ENCODE measurements at places on chromosomes 4 and X. TPM values are rescaled to one million over a fixed set of nuclear protein-coding genes. Genes with fewer than 3 reads are reported as not detected.

Gene HPSE
- total RNA-seq, result 13.3 TPM

Gene SLC49A3
- total RNA-seq, result 10.7 TPM

Gene PLXNB3
- 1.0 TPM for total RNA-seq

Gene LRRC66
- total RNA-seq, result 10.2 TPM

Gene BTK
- 5.4 TPM for total RNA-seq

Gene TMEM47
- total RNA-seq, result 9.1 TPM

Gene GAGE12E
- not detected for total RNA-seq

Gene IL1RAPL1
- 0.18 TPM for total RNA-seq

Gene SHROOM2
- 10.1 TPM for total RNA-seq

Gene GPRIN3
- total RNA-seq, result 16.6 TPM

Gene SPACA5B
- not detected for total RNA-seq

- no peak for DNase-seq
Observed at GRCh38 chrX:153830640-153831428, 490 bp upstream of the PDZD4 start.

- no peak for DNase-seq
Observed at GRCh38 chr4:125432078-125432477, 117.3 kb downstream of the FAT4 start.

DNA sequence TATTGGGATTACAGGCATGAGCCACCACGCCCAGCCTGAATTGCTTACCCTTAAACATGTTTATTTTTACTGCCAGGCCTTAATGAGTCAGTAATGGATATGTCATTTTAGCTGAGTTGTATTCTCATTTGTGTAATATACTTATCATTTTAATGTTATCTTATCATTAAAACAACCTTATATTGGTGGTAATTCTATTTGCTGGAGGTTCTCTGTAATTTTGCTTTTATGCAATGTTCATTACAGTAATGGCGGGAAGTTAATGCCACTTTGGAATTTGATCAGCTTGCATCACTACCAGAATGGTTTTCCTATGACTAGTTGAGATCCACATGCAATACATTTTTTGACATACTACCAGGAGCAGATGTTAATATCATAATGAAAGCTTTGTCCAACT is 6.3 kb upstream of the PGAM4 start:
- no peak for DNase-seq

- DNase-seq, result no peak
Observed at GRCh38 chr4:90120037-90120436, 7.2 kb upstream of the CCSER1 start.

- no peak for DNase-seq
Observed at GRCh38 chrX:22430701-22431100, 158.0 kb downstream of the CBLL2 start.

GRCh38 chrX:3811331-3812311 is 98.2 kb upstream of the PRKX start:
- peak; percentile 38 for DNase-seq

DNA sequence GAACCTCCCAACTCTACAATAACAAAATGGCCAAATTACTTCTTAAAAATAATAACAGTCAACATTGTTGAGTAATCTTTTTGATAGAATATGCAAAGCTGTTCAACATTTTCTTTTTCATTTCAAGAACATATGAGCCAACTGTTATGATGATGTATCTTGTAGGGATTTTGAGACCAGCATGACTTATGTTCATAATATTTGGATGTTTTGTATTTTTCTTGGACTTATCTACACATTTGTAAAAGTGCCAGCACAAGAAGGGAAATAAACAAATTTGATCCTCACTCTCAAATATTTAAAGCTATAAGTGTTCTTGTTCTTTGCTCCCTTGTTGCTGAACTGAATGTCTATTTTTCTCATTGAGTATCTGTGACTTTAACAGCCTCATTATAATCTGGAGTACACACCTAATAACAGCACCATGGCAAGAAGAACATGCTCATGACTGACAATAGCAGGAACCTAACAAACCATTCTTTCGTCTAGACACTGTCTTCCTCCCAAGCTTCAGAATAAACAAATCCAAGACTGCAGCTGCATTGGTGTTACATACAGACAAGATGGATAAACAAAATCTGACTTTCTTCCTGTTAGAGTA is 1049.7 kb downstream of the FAT4 start:
- no peak for DNase-seq

DNA sequence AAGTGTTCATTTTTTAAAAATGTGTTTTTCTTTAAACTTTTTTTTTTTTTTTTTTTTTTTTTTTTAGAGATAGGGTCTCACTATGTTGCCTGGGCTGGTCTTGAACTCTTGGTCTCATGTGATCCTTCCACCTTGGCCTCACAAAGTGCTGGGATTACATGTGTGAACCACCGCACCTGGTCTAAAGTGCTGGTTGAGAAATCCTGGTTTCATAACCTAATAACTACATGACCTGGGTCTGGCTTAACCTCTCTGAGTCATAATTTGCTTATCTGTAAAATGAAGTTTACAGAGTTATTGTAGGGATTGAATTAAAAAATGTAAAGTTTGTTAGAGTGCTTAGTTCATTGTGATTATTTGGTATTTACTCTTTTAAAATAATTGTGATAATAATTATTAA is 5.2 kb downstream of the HSD17B13 start:
- no peak for DNase-seq

- DNase-seq, result no peak
Observed at GRCh38 chrX:127302841-127303240, 483.3 kb downstream of the PRR32 start.

DNA sequence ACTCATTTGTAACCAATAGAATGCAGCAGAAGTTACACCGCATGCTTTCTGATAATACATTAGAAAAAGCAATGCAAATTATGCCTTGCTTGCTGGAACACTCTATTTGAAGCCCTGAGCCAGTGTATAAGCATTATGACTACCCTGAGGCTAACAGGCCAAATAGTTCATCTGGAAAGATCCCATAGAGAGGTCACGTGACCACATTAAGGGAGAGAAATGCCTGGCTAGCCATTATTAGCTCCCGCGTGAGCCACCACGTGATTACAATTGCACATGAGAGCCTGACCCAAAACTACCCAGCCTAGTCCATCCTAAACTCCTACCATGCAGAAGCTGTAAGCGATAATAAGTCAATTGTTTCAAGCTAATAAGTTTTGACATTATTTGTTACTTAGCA is 472.9 kb upstream of the GALNTL6 start:
- no peak for DNase-seq

GRCh38 chr4:34181311-34181841 is 2062.9 kb downstream of the ARAP2 start:
- DNase-seq, result no peak

DNA sequence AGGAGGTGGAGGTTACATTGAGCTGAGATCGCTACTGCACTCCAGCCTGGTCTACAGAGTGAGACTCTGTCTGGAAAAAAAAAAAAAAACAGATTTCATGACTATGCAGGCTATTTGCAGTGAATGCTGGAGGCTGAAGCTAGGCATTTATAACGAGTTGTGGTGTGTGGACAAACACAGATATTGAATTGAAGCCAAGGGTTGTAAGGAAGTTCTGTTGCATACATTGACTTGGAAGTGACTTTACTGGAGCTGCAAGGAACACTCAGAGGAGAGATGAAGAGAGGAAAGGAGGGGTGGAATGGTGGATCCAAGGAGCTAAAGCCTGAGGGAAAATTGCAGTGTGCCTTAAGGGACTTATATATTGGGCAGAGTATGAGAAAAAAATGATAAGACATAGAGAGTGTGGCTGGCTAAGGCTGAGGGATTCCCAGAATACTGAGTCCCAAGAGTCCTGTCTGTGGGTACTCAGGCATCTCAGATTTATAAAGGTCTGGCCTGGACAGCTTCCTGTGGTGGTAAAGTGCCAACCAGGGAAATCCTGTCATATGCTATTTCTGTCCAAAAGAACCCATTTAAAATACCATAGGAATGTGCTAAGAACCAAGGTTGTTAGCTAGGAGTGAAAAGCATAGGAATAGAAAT is 87.8 kb upstream of the GUCY1A1 start:
- DNase-seq, result no peak

- DNase-seq, result no peak
Observed at GRCh38 chrX:49901048-49901447, 21.3 kb upstream of the CLCN5 start.

GRCh38 chr4:10075158-10075863 is 41.3 kb downstream of the WDR1 start:
- DNase-seq, result no peak
